NCI-H226 (cell line): ENCODE measurements at places on chromosomes 4 and X.

DNA sequence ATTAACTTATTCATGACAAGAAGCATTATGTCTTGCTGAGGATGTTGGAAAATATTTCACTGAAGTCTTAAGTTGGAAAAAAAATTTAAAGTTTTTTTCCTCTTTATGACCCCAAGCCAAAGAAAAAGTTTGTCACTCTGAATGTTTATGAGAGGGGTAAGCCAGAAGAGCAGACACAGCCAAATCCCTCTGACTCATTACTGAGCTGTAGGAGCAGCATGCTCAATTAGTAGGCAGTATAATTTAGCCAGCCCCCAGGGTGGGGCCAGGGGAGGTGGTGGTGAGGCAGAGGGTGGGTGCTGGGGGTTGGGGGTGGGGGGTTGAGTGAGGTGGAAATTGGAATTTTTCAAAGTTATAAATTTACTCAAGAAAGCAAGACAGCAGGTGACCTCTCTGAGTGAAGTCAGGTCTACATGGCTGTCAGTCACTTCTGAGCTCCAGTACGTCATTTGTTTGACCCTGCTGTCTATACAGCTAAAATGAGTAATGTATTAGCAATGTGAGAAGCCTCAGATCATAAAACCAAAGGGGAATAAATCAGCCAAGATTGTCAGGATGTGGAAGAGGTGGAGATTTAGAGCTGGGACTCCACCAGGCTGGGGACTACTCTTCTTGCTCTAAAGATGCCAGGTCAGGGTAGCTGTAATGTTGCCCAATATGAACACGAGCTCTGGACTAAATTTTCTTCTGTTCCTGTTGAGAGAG is 98.8 kb upstream of the NDP start:
- peak; percentile 53 for DNase-seq

DNA sequence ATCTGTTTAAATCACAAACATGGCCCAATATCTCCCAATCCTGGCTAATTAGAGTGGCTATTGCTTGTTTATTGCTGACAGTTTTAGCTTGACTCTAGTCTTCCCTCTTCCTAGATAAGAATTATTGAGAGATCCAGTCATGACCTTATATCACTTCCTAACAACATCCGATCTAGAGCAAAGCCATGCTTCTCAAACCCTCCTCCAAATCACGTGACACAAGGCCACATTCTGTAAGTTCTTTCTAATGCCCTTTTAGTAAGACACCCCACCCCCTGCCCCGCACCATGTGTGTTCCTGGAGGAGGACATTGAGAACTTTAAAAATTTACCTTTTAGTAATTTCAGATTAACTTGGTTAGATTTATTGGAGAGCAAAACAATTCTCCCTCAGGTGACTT is 40.6 kb upstream of the RASSF6 start:
- DNase-seq = no peak

GRCh38 chr4:23993373-23993772 is 103.5 kb upstream of the PPARGC1A start:
- no peak for DNase-seq

GRCh38 chrX:10972706-10973105 is 138.4 kb upstream of the HCCS start:
- peak; percentile 83 for DNase-seq

DNA sequence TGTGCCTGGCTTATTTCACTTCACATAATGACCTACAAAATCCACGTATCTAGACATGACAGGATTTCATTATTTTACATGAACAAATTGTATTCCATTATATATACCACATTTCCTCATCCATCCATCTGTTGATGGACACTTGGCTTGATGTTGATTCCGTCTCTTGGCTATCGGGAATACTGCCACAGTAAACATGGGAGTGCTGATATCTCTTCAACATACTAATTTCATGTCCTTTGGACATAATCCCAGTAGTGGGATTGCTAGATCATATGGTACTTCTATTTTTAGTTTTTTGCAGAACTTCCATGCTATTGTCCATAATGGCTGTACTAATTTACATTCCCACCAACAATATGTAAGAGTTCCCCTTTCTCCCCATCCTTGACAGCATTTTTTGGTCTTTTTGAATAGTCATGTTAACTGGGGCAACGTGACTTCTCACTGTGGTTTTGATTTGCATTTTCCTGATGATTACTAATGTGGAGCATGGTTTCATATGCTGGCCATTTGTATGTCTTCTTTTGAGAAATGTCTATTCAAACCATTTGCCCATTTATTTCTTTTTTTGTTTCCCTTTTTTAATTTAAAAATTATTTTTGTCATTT is 68.9 kb downstream of the HTRA3 start:
- DNase-seq = no peak

DNA sequence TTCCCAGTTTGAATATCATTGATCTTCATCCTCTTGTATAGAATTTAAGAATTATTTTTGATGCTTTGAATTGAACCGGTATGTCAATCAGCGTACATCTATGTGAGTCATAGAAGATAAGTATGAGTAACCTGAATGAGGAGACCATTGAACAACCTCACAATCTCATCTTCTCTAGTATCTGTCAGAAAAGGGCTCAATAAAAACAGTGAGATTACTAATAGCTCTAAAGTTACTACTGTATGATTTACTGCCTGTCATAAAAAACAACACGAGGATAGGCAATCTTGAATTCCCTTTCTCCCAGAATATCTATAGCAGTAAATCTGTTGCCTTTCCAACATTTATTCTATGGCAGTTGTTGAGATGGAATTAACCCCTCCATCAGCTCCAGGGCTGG is 36.1 kb downstream of the PHOX2B start:
- DNase-seq = peak; percentile 48

- DNase-seq = no peak
Measured at GRCh38 chr4:186554914-186555827, at the start of gene MTNR1A. Gene MTNR1A (minus strand): TSS chr4:186555567. CDS start chr4:186555365, 202 bp downstream.

DNA sequence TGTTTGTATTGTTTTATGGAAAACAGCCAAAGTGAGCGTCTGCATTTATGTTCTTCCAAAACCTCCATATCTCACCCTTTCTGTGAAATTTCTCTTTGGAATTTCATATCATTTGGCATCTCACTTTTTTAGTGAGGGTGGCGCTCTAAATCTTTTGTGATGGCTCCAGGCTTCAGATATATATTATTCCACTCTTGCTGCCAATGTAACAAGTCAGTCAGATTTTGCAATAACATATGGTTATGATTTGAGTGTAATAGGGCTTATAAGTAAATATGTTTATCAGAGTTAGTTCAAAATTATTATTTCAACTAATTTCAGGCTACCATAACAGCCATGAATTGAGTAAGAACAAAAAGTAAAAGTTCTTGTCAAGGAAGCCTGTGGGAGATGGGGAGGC is 314.7 kb downstream of the PDGFC start:
- DNase-seq = no peak

DNA sequence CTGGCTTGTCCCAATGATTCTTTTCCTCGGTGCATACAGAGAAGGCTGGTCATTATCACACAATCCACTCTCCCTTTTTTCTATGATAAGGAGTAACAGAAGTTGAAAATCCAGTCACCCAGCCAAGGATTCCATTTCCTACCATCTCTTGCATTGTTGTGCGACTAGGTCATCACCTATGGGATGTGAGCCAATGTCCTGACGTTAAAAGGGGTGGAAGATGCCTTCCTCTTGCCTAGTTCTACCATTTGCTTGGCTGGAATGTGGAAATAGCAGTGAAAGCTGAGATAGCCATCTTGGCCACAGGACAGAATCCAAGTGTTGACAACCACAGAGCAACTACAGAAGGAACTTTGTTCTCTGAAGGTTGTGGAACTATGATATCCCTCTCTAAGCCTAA is 132.2 kb upstream of the KIT start:
- peak; percentile 94 for DNase-seq

- DNase-seq = no peak
Measured at GRCh38 chr4:148060264-148061140, 328.6 kb downstream of the ARHGAP10 start.

DNA sequence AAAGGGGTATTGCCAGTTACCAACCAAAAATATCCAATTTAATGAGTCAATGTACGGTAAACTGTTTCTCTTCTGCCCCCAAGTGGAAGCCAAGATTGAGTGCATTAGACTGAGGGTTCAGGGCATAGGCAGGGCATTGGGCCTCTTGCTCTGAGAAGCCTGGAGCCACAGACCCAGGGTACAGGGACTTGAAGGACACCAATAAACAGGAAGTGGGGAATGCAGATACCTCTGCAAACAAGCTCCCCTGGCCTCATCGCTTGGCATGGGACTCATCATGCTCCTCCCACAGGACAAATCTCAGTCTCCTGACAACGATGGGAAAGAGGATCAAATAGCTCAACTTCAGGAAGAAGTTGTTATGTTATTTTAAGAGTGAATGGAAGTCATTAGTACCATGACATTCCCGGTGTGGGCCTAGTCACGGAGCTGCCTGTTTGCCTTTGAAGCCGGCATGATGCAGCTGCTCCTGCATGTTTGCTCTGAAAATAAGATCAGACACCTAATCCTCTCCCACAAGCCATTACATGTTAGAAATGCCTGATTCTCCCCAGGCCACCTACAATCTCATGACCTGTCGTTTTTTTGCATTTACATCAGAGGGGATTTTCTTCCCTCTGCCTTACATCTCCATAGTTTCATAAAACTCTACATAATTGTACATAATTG is 224.2 kb downstream of the RCHY1 start:
- no peak for DNase-seq

DNA sequence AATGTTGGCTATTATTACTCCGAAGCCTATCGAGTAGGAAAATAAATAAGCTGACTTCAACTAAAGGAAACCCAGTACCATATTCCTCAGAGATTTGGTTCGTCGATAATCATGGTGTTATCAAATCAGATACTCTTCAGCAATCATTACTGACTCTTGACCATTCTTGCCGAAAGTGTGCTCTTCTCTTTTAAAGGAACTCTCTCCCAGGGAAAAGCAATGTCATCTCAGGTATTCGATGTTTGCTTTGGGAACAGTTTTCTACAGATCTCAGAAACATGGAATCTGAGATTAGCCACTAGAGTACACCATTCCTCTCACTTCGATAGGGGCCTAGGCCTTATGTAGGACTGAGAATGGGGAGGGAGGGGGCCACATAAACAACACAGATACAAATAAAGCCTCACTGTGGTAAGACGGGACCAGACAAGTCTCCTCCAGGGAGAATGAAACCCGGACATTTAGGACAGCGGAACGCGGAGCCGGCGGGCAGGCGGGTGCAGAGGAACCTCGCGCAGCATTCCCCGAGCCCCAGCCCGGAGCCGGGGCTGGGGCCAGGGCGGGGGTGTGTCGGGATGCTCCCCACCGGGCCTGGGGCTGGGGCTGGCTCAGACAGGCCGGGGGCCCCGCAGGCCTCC is 581 bp downstream of the DNAJB14 start:
- DNase-seq = peak; percentile 7
